ENCODE measurements at places on chromosomes 3 and 15.

GRCh38 chr3:134077649-134078161 lies 48.0 kb upstream of the SLCO2A1 start:
- DNase-seq = no peak

- DNase-seq = no peak
Measured at GRCh38 chr3:143315766-143316165, 196.2 kb downstream of the CHST2 start.

- no peak for DNase-seq
Measured at GRCh38 chr3:32487781-32488473, 14.7 kb downstream of the CMTM6 start.

GRCh38 chr3:71776538-71776937 lies 8.4 kb downstream of the PROK2 start:
- DNase-seq = no peak

GRCh38 chr15:66488525-66488924 lies 9.0 kb downstream of the SNAPC5 start:
- no peak for DNase-seq

DNA sequence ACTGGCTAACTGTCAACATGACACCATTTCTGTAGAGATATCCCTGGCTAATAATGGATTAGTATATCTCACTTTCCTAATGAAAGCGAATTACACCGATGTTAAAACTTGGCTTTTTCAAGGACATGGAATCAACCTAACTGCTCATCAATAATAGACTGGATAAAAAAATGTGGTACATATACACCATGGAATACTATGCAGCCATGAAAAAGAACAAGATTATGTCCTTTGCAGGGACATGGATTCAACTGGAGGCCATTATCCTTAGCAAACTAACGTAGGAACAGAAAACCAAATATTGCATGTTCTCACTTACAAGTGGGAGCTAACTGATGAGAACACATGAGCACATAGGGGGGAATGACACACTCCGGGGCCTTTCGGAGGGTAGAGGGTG lies 62.6 kb downstream of the ZIC1 start:
- no peak for DNase-seq

GRCh38 chr3:19543212-19543841 lies 390.7 kb downstream of the EFHB start:
- no peak for DNase-seq

GRCh38 chr15:79008659-79009058 lies 63.8 kb upstream of the CTSH start:
- DNase-seq = no peak

DNA sequence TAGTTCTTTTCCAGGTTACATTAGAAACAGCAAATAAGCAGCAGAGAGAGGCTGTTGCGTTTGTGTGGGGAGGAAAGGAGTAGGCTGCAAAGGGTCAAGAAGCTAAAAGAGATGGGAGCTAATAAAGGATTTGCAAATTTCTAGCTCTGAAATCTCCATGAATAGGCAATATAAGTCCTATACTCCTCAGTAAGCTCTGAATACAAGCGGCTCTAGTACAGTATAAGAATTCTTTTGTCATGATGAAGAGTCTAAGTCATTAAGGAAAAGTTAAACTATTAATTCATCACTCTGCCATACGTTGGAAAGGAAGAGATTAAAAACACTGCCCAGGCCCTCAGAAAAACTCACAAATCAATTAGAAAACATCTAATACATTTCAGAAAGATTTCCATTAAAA lies 59.3 kb downstream of the CEP152 start:
- no peak for DNase-seq

GRCh38 chr3:72655723-72656122 lies 192.5 kb downstream of the SHQ1 start:
- DNase-seq = no peak

DNA sequence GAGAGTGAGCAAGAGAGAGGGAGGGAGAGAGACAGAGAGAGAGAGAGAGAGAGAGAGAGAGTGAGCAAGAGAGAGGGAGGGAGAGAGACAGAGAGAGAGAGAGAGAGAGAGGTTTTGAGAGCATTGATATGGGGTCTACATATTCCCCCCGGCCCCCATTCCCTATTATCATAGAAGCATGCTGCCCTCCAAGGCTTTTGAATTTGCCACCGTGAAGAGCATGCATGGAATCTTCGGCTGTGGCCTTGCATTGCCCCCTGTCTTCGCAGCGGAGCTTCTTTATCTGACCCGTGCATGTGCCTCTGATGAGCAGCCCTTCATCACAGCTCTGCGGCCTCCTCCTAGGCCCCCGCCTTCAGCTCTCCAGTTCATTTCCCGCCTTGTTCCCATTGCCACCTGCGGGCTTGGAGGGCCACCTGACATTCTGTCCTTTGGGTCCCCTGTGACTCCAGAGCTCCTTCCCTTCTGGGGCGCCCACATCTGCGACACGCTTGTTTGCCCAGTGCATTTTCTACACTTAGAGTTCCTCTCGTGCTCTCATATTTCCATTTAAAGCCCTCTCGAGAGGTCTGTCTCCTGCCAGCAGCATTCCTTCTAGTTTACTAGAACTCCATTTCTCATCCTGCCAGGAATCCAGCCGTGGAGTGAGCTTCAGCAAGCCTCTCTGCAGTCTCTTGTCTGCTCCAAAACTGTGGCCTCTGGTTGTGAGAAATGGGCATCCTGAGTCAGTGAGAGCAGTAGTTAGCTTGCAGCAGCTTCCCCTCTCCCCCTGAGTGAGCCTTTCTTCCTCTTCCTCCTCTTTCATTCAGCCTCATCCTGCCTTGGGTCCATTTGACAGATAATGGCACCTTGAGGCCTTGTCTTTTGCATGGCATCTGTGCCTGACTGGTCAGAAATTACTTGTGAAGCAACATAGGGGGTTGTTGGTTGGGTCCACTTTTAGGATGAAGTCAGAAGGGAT lies 25.3 kb downstream of the LPP start:
- no peak for DNase-seq

DNA sequence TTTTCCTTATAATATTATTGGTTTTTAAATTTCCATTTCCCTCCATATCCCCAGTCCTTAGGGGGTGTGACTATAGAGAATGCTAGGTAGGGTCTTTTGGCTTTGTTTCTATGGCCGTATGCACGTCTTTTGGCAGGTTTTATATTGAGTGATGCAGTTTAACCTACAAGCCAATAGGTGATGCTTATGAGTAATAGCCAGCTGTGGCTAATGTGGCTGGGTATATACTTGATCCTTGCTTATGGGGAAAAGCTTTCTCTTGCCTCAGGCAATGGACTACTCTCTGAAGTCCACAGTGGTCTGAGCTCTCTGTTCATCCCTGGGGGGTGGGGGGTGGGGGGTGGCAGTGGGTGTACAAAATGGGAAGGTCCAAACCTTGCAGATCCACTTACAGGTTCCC lies 223.9 kb downstream of the MFSD1 start:
- DNase-seq = no peak

DNA sequence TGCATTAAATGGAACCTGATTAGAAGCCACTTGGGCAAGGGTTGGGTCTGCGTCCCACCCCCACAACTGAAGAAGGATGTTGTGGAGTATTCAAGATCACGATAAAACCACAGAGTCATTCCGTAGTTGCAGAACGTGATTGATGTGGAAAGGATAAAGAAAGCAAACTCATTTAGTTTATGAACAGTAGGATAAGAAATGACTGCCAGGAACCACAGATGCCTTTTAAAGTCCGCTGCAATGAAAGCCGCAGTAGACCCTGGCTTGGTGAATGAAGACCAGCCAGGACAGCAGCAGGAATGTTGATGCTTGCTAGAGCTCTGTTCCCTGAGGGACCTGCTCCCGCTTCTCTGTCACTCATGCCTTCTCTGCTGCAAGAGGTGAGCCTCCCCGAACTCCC lies 111.5 kb downstream of the GABRG3 start:
- no peak for DNase-seq

GRCh38 chr3:147921051-147921450 lies 511.9 kb downstream of the ZIC1 start:
- DNase-seq = no peak

DNA sequence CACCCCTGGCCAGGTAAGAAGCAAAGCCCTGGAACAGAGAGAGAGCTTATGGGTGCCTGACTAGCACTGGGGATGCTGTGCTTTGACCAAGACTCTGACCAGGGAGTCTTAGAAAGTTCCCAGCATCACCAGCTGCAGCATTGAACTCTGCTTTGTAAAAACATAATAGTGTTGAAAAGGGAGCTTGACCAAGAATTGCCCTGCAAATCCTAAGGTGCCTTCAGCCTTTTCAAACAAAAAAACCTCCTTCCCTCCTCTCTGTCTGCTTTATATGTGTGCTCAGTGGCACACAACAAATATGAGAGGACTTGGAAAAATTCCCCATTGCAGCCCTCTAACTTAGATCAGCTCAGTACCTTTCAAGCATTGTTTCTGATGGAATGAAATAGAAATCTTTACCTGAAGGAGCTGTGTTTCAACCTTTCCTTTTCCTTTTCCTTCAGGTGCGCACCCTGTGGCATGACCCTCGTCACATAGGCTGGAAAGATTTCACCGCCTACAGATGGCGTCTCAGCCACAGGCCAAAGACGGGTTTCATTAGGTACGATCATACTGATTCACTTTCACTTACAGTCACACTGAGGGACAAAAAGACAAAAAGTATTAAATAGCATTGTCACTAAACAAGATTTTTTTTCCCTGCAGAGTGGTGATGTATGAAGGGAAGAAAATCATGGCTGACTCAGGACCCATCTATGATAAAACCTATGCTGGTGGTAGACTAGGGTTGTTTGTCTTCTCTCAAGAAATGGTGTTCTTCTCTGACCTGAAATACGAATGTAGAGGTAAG lies 13.0 kb downstream of the THBS1 start:
- no peak for DNase-seq
